ENCODE measurements at places on chromosomes 12 and 14.

DNA sequence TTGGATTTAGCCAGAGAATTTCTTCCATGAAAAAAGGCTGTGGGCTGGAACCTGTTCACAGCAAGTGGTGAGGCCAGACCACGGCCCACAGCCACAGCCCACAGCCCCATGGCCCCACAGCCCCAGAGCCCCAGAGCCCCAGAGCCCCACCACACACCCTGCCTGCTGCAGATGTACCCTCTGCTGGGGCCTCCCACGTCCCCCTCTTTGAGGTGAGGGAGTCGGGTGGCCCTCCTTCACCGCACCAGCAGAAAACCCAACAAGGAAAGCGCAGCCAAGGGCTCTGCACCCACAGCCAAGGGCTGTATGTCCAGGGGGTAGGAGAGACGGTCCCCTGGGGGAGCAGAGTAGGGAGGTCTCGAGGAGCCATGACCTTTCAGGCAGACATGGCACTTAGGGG, 327.5 kb upstream of the DIO3 start:
- DNase-seq: no peak

DNA sequence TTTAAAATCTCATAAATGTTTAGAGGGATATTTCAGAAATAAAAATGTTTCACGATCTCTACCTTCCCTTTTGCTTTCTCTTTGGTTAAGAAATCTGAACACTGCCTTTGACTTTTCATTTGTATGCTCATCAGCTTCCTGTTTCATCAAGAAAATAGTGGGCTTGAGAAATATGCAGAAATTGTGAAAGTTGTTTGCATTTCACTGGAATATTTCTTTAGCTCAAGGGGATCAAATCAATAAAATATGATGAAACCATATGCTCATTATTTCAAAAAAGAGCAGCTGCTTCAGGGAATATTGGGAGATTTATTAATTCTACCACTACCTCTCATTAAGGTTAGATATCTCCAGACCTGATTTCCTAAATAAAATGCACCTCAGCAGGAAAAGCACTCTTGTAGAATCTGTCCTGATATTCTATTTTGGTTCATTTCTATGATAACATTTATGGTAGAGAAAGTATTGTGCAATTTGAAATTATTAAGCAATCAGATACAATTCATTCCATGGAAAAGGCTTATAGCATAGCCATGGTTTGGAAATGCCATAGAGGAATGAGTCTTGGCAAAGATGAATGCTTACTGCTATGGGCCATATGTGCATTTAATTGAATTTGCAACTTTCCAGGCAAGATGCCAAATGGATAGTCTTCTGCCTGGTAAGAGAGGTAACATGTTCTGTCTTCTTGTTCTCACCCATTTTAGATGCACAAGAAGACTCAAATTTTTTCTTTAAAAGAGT, 212.6 kb upstream of the SLC16A7 start:
- no peak for DNase-seq

DNA sequence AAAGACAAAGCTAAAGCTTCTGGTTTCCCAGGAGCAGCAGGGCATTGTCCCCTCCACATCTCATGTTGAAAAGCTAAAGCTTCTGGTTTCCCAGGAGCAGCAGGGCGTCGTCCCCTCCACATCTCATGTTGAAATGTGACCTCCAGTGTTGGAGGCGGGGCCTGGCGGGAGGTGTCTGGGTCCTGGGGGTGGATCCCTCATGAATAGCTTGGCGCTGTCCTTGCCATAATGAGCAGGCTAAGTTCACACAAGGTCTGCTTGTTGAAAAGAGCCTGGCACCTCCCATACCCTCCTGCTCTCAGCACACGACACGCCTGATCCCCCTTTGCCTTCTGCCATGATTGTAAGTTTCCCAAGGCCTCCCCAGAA, 123.7 kb downstream of the PIWIL1 start:
- DNase-seq: no peak

DNA sequence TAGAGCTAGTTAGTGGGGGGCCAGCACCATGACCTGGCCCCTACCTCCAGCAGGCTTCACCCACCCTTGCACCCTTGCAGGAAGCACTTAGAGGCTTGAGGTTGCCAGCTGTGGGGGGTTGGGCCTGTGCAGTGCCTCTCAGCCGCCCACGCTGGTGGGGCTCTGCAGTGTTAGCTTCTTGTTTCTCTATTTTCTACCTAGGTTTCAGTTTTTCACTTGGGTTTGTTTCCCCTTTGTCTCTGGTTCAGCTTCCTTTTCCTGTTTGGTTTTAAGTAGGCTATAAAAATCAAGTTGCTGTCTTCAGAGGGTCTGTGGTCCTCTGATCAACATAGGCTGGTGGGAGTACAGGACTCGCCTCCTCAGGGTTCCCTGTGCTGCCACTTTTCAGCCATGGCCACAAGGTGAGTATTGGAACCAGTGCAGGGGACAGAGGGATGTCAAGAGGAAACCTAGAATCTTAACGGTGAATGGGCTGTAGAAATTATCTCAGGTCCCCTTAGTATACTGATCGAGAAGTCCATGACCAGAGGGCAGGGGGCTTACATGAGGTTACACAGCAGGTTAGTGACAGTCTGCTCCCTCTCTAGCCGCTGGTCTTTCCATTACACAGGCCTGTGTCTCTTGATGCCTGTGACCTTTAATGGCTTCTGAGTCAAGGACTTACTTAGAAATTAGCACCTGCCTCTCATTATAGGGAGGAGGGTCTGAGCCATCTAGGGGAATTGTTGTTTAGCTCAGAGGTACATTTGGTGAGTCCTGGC, at the start of gene EVL:
Gene EVL (plus strand): TSS at position 312 of the 761 bp plus-strand sequence. CDS start 79 bp downstream, at position 391.
- DNase-seq: no peak

DNA sequence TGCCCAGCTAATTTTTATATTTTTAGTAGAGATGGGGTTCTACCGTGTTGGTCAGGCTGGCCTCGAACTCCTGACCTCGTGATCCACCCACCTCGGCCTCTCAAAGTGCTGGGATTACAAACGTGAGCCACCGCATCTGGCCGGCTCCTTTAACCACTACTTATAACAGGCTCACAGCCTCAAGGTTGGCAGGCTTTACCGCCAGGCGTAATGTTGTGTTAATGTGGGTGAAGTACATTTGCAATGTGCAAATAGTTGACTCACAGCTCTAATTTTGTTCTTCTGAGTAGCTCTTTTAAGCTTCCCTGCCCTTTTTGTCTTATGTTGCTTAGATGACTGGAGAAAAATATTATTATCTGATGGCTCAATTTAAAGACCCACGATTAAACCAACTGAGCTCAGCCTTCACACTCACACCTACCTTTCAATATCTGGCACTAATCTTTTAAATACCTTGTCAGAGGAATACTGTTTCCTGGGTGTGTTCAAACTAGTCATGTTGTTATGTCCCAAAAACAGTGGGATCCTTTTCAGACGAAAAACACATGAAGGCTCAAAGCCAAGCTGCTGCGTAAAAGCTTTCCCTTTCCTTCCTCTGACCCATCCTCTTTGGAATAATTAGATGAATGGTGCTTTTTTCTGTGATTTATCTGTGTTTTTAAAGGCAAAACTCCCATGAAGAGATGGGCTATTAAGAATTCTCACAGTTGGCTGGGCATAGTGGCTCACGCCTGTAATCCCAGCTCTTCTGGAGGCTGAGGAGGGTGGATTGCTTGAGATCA, 57.2 kb upstream of the USP44 start:
- DNase-seq: no peak

GRCh38 chr14:80485764-80486163, 274.5 kb upstream of the DIO2 start:
- no peak for DNase-seq

All from kidney capillary endothelial cell (primary cell).